ENCODE measurements at places on chromosomes 11 and 22.
A peak's percentile ranks its signal among the peaks of the same experiment; 100 is the strongest.

DNA sequence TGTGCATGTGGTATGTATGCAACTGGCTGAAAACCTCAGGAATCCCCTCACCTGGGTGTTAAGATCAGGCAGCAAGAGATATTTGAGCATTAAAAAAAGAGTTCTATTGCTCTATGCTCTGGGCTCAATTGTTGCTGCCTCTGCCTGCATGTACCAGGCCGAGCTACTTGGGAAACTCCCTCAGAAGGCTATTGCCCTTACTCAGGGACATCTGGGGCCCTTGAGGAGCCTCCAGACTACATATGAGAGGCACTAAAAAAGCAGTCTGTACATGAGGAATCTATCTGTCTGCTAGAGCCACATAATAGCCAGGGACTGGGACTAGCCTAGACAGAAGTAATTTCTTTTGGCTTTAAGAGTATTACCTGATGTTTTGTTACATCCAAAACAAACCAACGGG is 120.1 kb downstream of the SWAP70 start:
- no peak for DNase-seq

- no peak for DNase-seq
Observed at GRCh38 chr22:42720263-42721044, at the start of gene A4GALT. Gene A4GALT (minus strand): TSS chr22:42720870. CDS start chr22:42693951, 26,919 bp downstream.

GRCh38 chr11:30365793-30366517 is 43.1 kb downstream of the ARL14EP start:
- DNase-seq = no peak

- DNase-seq = peak; percentile 76
Observed at GRCh38 chr11:91857179-91857578, 367.4 kb upstream of the FAT3 start.

GRCh38 chr22:39151329-39151975 is 1.0 kb downstream of the CBX7 start:
- DNase-seq = no peak

GRCh38 chr11:70043482-70043881 is 34.6 kb upstream of the ANO1 start:
- DNase-seq = no peak

GRCh38 chr22:37469416-37470086 is 16.6 kb downstream of the MFNG start:
- DNase-seq = no peak

DNA sequence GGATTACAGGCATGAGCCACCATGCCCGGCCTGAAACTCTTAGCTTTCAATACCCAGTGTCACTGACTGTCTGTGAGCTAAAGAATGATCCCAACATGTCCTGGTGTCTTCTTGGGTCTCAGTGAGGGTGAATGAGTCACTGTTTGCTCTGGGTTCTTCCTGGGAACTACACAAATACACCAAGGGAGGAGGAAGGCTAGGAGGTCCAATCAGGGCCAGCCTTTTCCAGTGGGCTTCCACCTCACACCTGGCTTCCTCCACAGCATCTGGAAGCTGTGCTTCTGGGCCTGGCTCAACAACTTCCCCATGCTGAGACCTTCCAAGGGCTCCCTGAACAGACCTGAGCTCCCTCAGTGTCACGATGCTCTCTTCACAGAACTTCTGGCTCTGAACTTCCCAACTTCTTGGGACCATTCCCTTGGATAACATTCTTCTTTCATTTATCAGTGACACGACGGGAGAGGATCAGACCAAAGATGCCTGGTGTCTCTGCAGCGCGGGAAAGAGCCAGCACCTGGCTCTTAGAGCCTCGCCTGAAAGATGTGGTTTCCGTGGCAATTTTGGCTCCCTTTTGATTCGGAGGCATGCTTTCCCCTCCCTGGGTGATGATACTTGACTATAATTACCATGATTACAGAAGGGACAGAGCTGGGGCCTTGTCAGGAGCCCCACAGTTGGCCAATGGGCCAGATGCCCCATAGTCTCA is 22.3 kb upstream of the CHRM4 start:
- no peak for DNase-seq

DNA sequence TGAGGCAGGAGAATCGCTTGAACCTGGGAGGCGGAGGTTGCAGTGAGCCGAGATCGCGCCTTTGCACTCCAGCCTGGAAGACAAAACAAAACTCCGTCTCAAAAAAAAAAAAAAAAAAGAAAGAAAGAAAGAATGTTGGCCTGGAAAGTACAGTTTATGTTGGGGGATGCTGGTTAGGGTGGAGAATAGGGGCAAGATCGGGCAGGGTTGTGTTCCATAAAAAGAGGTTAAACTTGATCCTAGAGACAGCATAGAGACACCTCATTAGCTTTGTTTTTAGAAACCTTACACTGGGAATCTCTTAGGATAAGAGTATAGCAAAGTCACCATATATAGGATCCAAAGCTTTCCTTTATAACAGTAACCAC is 1.9 kb upstream of the FTH1 start:
- DNase-seq = no peak

DNA sequence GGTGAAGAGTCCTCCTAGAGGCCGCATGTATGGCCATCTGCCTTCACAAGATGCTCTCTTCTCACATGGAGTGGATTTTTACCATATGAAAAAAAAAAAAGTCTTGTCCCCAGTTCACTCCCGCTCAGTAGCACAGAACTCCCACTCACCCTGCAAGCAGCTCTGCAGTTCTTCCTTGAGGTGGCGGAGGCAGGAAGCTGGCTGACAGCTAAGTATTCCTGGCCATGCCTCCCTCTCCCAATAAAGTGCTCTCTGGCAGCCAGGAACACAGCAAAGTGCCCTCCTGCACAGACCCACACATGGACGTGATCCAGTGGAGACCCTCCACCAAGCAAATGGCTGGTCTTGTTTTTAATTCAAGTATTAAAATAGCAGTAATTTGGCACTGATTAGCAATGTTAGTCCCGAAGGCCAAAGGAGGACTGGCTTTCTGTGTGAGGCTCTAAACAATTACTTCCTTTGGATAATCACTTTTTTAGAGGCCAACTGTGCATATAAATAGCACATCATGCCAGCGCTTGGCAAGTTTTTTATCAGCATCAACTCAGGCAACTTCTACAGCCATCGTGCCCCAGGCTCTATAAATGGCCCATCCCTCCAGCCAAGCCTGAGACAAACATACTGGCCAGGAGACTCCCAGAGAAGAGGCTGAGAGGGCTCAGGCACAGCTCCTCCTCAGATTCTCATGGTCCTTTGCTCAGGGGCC is 413.6 kb downstream of the OPCML start:
- no peak for DNase-seq

DNA sequence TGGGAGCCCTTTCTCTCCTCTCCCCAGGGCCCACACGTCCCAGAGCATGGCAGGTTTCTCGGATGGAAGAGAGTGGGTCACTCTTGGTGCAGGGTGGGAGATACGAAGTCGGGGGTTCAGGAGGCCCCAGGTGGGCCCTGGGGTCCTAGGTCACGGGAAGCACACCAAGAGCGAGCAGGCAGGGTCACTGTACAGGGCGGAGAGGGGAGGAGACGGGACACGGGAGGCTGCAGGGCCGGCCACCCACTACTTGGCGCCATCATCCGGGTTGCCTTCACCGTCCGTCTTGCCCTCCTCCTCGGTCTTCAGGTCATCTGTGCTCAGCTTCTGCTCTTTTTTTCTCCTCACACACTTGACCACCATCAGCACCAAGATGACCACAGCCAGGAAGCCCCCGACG is 9.8 kb downstream of the SCN2B start:
- no peak for DNase-seq

DNA sequence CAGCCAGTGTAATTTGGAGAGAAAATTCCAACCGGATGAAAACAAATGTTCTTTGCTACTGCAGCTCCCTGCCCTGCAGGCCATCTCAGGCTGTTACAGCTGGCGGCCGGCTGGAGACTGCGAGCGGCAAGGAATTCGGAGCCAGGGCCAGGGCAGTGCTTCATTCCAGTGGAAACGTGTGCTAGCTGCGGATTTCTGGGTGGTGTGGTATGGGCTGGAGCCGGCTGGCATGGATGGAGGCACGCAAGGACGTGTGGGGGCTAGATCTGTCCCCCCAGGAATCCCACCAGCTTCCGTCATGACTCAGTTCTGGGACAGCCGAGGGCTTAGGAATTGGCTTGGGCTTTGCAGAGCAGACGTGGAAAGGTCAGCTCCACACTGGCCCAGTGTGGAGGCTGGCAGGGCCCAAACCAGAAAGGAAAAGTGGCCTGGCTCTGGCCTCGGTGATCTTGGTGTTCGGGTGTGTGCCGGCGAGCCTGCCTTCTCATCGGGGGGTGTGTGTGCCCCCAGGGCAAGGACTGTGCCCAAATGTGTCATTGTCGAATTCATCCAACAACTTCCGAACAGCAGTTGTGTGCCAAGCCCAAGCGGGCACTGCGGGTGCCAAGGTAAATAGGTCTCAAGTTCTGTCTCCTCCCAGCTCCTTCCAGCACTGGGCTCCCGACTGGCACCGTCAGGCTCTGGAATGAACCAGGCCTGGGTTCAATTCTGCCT is 48.1 kb upstream of the SHISAL1 start:
- DNase-seq = no peak

DNA sequence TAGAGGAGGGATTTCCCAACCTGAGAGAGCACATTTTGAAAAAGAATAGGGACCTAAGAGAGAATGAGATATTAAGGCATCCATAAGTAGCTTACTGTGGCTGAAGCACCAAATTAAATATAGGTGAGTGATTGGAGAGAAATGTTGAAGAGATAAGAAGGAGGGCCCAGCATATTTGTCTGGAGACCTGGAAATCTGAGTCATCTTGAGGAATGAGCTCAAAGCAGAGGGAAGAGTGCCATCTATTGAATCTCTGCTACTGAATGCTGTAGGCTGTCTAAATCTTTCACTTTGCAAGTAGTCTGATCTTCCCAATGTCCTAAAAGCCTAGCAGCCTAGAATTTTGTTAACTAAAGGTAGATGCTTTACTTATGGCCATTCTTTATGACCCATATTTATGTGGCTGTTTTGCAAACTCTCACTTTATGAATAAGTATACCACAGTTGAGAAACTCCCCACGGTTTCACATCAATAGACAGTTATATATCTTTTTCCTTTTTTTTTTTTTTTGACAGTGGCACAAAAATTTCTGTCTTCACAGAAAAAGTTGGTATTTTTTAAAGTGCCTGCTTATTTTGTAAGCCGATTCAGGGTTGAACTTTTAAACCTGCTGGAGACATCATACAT is 2093.5 kb downstream of the LRRC4C start:
- DNase-seq = peak; percentile 43

All from renal cortical epithelial cell (primary cell).